ENCODE measurements at places on chromosomes 3 and 15.

- peak; percentile 89 for DNase-seq
These were observed 46.2 kb downstream of the CCDC12 start for GRCh38 chr3:46930166-46930944.

- no peak for DNase-seq
These were observed 38.3 kb upstream of the INO80 start for GRCh38 chr15:41154412-41154811.

DNA sequence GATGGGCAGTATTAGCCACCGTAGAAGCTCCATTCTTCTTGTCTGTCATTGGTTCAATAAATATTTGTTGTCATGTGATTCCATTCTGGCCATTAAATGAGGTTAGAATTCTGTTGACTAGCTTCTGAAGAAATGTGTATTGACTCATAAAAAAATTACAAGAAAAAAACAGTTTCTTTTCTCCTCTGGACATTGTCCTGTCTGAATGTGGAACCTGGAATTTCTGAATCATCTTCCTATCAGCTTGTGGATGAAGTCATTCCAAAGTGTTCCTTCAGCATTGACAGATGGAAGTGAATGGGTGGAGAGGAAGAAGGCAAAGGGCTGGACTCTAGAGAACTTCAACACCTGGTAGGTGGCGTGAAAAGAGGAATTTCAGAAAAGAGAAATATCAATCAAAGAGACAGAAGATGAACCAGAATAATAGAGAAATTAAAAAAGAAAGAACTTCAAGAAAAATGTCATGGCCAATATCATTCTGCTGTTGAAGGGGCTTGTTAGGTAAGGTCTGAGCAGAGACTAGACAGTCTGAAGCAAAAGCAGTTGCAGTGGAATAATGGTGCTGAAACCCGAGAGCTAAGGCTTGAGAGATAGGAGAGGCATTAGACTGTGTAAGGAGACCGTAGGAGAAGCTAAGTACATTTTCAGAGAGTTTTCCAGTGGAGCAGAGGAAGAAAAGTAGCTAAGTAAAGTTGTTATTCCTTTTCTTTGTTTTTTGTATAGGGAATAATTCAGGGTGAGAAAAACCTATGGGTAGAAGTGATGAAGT, 806.6 kb downstream of the SQOR start:
- DNase-seq = no peak

GRCh38 chr3:24047513-24047912, 102.4 kb downstream of the NR1D2 start:
- DNase-seq = no peak

DNA sequence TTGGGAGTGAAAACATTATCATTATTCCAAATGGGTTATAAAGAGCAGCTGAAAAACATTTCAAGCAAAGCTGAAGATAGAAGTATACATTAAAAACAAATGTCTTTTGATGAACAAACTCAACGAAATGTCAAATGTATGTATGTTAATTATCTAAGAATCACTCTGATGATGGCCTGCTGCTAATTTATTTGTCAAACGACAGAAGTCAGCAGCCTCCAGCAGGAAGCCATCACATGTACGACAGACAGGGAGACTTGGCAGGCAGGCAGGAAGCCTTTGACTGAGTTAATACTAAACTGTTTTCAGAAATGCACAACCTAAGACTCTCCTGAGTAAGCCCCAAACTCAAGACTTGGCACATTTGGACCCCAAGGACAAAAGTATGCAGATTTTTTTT, 491.1 kb downstream of the ZNF385D start:
- no peak for DNase-seq

DNA sequence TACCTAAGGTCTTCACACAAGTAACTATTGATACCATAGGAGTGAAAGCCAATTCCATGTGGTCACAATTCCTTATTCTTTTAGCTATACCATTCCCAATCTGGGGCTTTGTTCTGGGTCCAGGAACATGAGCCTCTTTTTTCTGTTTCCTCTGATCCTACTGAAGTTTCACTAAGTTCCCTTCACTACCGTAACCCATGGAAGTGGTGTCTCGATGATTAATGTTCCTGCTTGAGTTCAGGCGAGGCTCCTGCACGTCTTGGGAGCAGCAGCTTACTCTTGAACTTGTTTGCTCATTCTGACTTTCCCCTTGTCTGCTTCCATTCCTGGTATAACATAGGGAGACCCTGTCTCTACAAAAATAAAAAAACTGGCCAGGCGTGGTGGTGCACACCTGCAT, 23.6 kb downstream of the ZNF592 start:
- peak; percentile 26 for DNase-seq

DNA sequence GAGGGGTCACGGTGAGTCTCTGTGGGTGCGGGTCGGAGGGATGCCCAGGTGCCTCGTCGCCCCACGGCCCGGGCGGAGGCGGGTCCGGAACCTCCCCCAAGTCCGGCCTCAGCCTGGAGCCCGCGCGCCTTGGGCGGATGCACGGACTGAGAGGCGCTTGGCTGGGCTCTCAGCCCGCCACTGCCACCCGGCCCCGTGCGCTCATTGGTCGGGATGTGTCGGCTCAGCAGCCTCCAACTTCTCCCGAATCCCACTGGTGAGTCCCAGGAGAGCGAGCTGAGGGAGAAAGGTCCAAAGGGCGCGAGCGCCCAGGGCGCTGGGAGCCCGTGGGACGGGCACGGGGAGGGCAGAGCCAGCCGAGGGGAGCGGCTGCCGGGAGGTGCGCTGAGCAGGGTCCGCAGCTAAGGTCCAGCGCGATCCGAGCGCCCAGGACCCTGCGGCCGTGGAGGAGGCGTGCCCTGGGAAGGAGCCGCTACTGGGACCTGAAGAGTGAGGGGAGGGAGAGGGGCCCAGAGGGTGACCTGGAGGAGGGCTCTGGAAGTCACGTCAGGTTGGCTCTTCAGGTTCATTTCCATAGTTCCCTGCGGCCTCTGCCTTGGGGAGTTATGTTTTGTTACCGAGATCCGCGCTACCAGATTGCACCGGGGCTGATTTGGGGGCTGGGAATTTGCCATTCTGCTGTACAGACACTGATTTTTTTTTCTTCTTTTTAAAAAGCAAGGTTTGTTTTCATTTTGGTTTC, at the start of gene MME:
MME (plus strand) TSS at position 574 of the 742 bp plus-strand sequence. CDS start 3,849 bp downstream, outside the sequence.
- peak; percentile 54 for DNase-seq

DNA sequence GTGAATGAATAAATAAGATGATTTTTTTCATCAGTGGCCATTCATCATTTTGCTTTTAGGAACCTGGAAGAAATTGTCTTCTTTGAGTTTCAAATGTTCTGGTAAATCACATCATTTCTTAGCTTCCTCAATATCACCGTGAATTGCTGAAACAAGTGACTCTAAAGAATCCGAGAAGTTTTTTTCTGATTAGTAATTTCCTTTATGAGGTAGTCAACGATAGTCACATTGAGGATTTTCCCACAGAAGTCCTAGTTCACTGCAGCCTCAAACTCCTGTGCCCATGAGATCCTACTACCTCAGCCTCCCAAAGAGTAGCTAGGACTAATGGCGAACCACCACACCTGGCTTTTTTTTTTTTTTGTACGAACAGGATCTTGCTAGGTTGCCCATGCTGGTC, 3.6 kb upstream of the TMPRSS7 start:
- peak; percentile 26 for DNase-seq

- DNase-seq = no peak
These were observed 1.0 kb downstream of the LRCH3 start for GRCh38 chr3:197791892-197792647.

GRCh38 chr3:158801201-158801600, 653 bp upstream of the MFSD1 start:
- no peak for DNase-seq

DNA sequence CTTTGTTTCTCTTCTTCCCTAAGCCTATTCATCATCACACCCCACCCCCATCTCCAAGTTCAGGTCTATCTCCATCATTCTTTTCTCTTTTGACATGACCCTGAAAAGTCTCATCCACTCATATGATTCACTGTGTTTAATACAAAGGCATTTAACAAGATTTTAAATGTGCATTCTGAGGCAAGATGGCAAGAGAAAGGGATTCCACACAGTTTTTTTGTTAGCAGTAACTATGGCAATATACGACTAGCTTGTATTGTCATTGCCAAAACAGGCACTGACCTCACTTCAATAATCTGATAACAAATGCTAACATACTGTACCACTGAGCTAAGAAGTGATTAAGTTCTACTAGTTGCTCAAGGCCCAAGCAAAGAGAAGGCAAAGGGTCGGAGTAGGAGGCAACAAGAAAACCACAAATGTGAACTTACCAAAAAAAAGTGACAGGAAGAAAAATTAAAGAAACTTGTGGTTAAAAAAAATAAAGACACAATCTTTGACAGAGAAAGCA, 53.2 kb downstream of the FBN1 start:
- DNase-seq = no peak

GRCh38 chr3:128310286-128311058, 156.2 kb downstream of the DNAJB8 start:
- no peak for DNase-seq

GRCh38 chr3:122536632-122537001, 21.9 kb upstream of the KPNA1 start:
- DNase-seq = no peak

GRCh38 chr3:134064081-134064480, 34.4 kb upstream of the SLCO2A1 start:
- DNase-seq = no peak

- no peak for DNase-seq
These were observed 20.7 kb downstream of the KLF13 start for GRCh38 chr15:31347067-31347975.

GRCh38 chr15:59180945-59181600, 25.6 kb upstream of the LDHAL6B start:
- DNase-seq = peak; percentile 59

DNA sequence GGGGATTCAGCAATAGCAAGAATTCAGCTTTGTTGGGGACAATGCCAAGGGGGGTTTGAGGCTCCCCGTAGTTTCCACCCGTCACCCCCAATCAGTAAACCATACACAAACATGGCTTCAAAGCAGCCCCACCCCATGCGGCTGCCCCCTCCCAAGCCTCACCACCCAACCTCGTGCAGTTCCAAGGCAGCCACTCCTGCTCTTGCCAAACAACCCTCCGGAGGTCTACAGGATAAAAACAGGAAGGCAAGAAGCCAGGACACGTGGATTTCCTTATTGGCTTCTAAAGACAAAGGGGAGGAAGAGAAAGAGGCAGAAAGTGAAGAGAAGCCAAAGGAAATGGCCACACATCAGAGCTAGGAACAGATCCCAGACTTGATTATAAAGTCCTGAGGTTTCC, 121.1 kb downstream of the SHQ1 start:
- no peak for DNase-seq

DNA sequence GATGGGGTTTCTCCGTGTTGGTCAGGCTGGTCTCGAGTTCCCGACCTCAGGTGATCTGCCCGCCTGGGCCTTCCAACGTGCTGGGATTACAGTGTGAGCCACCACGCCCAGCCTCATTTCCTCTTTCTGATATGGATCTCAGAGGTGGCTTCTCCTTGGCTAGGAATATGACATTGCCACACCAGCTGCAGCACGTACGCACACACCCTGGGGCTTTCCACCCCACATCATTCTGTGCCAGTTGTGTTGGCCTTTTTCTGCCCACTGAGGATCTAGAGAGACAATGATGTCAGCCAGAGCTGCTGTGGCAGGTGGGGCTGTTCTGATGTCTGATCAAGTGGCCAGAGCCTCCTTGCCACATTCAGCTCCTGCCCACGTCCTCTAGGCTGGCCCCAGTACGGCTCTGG, 29.0 kb downstream of the TMEM45A start:
- DNase-seq = peak; percentile 78

- DNase-seq = no peak
These were observed 168.8 kb upstream of the VEPH1 start for GRCh38 chr3:157672061-157672460.

DNA sequence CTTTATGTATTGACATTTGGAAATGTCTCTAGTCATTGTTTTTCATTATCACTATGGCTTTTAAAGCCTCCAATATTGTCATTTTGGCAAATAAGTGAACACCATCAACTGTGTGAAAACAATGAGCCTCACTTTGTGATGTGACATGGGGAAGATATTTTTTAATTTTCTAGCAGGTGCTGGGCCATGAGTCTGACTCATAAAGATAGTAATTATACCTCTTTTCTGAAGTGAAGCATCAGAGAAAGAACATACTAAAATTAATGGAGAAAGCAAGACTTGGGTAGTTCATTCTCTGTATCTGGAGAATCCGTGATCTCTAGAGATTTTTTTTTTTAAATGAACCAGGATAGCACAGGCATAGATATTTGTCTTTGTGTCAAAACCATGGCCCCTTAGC, 100.8 kb downstream of the CCNL1 start:
- no peak for DNase-seq

- no peak for DNase-seq
These were observed 871.8 kb upstream of the NR2F2 start for GRCh38 chr15:95458721-95459120.

GRCh38 chr3:46926039-46926438, 48.5 kb downstream of the PTH1R start:
- DNase-seq = peak; percentile 75

- no peak for DNase-seq
These were observed 41.5 kb downstream of the PRKCD start for GRCh38 chr3:53202331-53203015.

- DNase-seq = peak; percentile 34
These were observed 236.3 kb downstream of the MEX3B start for GRCh38 chr15:81809543-81809942.

DNA sequence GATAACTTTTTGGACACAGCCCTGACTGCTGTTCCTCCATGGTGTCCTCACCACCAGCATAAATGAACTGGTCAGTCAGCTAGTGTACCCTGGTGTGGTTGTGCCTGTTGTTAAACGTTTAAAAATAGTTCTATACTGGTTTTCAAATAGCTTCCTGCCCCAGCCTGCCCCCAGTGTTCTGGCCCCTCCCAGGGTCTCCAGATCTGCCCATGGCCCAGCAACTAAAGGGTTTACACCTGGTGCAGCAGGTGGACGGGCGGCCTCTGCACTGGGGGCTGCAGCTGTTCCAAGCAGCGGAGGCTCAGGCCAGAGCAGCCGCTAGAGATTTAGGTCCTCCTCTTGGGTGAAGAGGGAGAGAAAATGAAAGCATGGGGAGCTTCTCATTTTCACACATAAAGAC, 6.1 kb upstream of the NR2E3 start:
- DNase-seq = no peak

GRCh38 chr15:78837543-78837942, 26.3 kb upstream of the ADAMTS7 start:
- no peak for DNase-seq

DNA sequence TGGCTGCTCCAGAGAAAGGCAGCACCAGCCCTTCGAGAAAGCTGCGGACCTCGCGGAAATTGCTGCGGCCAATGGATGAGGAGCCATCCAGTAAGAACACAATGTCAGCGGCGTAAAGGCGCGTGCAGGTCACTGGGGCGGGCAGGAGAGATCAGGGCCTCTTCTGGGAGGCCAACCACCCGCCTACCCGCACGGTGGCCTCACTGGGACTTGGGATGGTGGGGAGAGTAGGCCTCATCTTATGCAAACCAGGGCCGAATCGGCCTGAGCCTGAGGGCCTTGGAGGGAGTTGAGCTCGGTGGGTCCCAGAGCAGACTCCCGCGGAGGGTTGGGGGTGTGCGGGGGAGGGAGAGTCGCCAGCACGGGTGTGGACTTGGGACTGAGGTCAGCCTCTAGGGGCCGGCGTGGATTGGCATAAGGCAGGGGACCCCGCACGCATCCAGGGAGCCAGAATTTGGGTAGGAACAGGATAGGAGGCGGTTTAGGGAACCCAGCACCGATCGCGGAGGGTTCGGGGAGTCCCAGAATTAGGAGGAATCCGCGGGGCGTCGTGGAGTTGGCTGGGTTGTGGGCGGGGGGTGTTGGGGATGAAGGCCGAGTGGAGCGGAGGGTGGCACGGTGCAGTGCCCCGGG, 596 bp downstream of the COL7A1 start:
- peak; percentile 20 for DNase-seq

All from suppressor macrophage treated with lipopolysaccharide for 1 hour (primary cell).